ENCODE measurements at places on chromosomes 4 and X.
A peak's percentile ranks its signal among the peaks of the same experiment; 100 is the strongest.

DNA sequence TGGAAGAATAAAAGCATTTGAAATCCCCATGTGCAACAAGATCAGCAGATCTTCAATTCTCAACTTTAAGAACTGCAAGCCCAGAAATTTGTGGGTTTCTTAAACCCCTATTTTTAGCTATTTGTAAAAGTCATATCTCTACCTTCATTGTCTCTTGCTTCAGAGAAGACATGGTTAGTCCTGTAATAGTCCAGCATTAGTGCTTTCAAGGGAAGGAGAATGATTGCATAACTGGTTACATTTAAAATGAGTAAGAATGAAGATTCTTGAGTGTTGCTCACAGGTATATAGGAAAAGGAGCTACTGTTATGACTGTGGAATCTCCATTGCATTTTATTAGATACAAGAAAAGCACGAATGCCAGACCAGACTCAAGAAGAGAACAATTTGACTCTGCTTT is 84.0 kb downstream of the CCSER1 start:
- DNase-seq = no peak

DNA sequence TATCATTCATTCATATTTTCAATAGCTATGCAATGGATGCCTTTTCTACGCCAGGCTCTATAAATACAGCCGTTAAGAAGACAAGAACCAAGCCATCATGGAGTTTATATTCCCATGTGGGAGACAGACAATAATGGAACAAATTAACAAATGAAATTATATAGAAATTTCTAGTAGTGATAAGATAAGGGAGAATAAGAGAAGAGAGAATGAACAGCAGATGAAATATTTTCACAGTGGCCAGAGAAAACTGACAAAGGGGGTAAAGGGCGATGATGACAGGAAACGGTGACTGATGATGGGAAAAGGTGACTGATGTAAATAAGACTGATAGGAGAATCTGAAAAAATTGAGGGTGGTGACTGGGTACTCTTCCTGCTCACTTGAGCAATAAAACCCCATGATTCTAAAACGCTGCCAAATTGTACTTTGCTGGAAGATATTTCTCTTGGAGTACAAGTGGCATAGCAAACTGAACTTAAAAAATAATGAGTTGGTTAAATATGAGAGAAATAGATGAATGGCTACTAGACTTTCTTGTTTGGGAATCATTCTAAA is 13.2 kb downstream of the RNF150 start:
- DNase-seq = no peak

- DNase-seq = no peak
These were observed 65.0 kb downstream of the PHEX start for GRCh38 chrX:22097012-22097694.

DNA sequence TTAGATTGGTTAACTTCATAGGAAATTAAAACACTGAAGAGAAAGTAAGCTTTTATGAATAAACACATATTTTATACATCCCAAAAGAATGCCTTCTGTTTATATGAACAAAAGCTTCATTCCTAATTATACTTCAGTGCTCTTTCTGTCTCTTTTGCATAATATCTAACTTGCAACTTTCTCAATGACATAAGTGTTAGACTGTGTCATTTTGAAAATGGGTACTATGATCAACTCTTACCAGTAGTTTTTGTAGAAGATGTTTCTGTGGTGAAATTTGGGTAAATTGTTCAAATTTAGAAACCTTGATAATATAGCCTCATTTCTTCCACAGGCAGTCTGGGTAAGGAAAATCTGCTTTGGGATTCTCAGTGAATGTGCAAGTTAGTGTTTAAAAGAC is 991.4 kb downstream of the CCSER1 start:
- DNase-seq = no peak

DNA sequence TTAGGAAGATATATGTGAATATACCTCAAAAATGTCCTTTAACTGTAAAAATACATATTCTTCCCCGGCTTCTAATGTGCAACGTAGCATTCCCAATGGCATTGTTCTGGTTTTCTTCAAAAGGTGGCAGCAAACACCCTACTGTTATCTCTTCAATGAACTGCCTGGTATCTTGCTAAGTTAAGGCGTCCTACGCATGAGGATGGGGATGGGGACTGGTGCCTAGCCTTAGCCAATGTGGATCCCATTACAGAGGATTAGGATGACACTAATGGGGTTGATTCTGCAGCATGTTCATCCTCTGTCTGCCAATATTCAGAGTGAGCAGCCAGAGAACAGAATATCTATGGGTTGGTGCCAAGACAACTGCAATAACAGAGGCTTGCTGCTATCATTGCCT is 334.9 kb upstream of the ADGRL3 start:
- DNase-seq = no peak

GRCh38 chr4:65911720-65912119 is 241.4 kb upstream of the EPHA5 start:
- DNase-seq = no peak

GRCh38 chr4:5821665-5822358 is 71.1 kb downstream of the CRMP1 start:
- DNase-seq = no peak

DNA sequence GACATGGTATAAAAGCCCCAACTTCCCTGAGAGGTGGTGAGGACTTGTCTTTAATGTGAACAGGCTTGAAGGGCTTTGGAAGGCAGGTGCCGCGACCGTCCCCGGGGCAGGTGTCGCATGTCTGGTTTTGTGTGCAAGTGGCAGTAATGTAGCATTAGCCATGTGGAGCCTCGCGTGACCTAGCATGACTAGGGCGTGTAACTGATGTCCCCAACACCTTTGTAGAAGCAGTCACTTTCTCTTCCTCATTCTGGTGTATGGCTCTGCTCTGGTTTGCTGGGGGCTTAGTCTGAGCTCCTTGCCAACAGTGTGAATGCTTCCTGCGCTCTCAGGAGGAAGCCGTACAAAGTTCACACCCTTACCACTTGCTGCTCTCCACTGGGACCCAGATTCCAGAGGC is 145.7 kb downstream of the AMMECR1 start:
- no peak for DNase-seq

GRCh38 chr4:10622728-10623127 is 61.8 kb downstream of the CLNK start:
- DNase-seq = no peak

GRCh38 chr4:148790691-148791090 is 348.5 kb upstream of the NR3C2 start:
- DNase-seq = no peak

DNA sequence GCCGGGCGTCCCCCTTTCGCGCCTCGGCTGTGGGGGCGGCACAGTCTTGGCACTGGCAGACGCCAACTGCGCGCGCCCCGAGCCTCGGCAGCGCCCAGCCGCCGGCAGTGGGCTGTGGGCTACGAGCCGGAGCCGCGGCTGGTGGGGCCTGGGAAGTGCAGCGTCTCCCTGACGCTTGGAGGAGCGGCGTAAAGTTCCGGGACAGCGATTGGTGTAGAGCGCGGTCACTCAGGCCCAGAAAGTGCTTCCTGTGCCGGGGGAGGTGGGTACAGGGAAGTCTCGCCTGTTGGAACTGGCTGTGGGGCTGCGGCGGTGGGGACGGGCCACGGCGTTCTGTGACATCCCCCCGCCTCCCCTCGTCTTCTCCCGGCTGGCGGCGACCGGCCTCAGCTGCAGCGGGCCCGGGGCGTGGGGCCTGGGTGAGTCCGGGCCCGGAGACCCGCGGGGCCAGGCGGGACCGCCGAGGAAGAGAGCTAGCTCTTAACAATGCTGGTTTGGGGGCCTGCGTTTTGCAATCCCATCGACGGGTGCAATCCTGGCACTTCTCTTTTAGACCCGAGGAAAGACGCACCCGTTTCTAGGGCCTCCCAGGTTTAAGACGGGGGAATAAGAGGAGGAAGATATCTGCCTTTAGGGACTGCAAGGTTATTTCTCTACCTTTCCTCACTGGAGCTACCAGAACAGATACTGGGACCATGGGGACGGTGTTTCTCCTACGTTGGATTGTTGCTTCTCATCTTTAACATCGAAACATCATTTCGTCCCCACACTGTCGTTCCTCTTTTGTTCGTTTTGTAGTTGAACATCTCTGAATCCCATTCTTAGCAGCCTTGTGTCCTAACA is at the start of the genes RWDD4 and TRAPPC11:
RWDD4 (minus strand) TSS at position 157 of the 843 bp plus-strand sequence. CDS start 233 bp downstream, outside the sequence.
TRAPPC11 (plus strand) TSS at position 265 of the 843 bp plus-strand sequence. CDS start 4,575 bp downstream, outside the sequence.
- peak; percentile 91 for DNase-seq

- no peak for DNase-seq
These were observed 957 bp downstream of the TIMM17B start for GRCh38 chrX:48896611-48897011.

- DNase-seq = no peak
These were observed 152.3 kb upstream of the SCML1 start for GRCh38 chrX:17585006-17585405.

DNA sequence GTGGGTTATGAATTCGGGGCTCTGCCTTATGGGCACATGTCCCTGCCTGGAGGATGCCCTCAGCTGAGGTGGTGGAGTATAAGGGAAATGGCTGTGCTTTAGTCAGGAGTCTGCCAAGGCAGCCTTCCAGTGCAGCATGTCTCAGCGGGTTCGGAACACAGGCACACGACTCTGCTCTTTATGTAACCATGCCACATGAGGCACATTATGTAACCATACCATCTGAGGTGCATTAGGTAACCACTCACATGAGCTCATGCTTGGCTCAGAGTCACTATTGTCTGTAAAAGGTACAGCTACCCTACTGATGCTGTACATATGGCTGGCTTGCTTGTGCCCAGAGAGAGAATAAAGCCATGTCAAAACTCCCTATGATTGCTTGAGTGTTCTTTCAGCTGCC is 723.6 kb downstream of the TRAM1L1 start:
- no peak for DNase-seq

DNA sequence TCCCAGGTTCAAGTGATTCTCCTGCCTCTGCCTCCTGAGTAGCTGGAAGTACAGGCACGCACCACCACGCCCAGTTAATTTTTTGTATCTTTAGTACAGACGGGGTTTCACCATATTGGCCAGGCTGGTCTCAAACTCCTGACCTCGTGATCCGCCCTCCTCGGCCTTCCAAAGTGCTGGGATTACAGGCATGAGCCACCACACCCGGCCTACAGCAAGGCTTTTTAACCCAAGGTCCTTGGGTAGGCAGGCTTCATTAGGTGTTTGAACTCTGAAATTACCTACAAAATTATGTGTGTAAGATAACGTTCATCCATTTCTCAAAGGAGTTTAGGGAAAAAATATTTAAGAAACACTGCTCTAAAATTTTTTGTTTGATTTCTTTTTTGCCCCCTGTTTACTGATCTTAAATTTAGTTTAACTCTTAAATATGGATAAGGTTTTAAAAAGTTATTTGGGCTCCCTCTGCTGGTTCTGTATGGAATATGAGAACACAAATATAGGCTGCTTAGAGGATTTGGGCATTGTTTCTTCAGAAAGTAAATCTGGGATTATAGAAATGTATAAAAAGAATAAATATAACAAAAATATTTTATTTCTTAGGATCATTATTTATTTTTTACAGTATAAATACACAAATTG is 92.8 kb downstream of the CBR4 start:
- DNase-seq = no peak

DNA sequence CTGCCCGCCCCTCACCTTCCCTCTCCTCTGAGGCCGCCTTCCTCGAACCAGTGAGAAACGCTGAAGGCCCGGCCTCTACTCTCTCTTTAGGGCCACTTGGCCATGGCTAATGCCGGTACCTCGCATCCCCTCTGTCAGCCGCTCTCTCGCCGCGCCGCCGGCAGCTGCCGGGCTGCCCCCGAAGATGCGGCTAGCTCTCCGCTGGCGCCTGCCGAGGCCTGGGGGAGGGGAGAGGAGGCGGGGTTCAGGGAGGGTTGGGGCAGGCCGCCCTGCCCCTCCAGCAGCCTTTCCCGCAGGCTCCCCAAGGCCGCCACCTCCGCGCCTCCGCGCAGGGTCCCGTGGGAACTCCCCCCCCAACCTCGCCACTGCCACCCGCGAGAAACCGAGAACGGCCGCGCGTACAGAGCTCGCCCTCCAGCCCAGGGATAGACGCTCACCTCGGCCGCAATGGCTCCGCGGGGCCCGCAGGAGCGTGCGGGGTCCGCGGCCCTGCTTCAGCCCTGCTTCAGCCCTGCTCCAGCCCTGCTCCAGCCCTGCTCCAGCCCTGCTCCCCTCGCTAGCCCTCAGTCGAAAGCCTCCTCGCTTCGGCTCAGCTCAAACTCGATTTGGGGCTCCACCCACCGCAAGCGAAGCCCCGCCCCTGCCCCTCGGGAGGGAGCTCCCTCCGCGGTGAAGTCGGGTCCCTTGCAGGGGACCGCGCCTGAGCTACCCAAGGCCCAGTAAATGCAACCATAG is at the start of gene HUWE1:
HUWE1 (minus strand) TSS at position 569 of the 735 bp plus-strand sequence. CDS start 32,612 bp downstream, outside the sequence.
- DNase-seq = peak; percentile 70

DNA sequence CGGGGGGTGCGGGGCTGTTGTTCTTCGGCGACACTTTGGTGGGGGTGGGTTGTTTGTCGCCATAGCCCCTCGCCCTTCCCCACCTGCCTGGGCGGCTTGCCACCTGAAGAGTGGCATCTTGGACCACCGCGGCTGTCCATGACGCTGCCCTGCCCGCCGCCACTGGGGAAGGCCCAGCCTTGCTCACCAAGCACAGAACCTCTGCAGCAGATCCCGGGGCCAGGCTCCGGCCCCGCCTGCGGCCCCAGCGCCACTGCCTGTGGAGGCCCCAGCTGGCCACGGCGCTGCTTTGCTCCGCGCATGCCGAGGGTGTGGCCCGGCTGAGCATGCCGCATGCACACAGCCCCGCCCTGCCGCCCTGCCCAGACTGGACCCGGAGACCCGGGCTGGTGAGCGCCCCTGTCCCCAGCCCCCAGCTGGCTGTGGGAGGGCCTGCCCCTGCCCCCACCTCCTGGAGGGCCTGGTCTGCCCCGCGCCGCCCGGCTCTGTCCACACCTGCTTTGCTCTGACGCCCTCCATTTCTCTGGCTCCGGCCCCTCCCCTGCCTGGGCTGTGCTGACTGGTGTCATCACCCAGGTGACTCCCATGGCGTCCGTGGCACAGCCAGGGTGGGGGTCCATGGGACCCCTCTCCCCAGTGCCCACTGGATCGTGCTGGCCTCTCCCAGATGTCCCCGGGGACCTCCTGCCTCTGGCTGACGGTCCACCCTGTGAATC is 5.3 kb downstream of the NAT8L start:
- no peak for DNase-seq

GRCh38 chr4:57156242-57156990 is 46.2 kb upstream of the IGFBP7 start:
- no peak for DNase-seq
